Fibroblast of skin of left quadriceps (primary cell): ENCODE measurements at places on chromosomes 11 and 22.

DNA sequence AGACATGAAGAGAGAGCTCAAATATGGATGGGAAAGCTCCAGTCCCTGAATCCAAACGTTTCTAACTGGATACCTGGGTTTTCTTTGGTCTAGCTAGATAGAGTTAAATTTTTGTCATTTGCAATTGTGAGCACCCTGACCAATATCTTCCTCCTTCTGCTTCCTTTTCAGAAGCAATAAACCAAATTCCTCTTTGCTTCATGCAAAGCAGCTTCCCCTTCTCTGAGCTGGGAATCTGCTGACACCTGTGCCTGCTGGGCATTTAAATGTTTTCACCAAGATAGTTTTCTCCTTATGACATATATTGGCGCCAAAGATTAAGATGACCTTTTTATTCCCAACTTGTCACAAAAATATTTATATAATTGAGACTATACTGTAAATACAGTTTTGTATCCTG, 27.9 kb upstream of the PAK1 start:
- DNase-seq, result no peak

DNA sequence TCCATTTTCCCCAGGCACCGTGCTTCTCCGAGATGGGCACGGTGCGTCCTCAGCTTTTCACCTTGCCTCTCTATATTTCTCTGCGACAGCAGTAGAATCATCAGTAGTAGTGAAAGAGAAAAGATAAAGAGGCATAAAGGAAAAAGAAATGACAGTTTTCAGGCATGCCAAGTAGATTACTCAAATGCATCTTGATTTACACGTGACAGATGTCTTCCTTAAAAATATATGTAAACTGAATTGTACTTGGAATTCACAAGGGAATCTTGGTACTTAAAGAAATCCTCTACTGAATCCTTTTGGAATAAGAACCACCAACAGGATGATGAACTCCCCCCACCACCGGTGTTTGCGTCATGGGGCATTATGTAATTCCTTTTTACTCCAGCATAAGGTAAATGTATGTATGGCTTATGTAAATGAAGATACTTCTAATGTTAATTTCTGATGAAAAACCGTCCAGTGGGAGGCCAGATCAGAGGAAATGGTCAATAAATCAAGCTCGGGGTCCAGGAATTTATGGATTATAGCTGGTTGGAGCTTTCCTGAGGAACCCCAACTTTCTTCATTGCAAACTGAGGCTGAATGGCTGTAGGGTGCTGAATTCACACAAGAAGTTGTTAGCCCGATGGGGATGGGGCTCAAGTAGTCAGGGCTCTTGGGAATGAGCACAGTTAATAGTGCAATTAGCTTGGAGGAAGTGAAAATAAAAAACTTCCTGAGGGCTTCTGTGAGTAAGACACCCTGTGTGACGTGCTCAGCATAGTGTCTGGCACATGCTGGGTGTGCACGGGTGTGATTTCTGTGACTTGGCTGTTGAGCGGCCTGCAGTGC, 630.4 kb downstream of the OPCML start:
- no peak for DNase-seq

- no peak for DNase-seq
Measured at GRCh38 chr11:77821349-77821851, 456 bp downstream of the AAMDC start.

GRCh38 chr11:112789481-112789880, 171.7 kb upstream of the NCAM1 start:
- DNase-seq, result no peak

DNA sequence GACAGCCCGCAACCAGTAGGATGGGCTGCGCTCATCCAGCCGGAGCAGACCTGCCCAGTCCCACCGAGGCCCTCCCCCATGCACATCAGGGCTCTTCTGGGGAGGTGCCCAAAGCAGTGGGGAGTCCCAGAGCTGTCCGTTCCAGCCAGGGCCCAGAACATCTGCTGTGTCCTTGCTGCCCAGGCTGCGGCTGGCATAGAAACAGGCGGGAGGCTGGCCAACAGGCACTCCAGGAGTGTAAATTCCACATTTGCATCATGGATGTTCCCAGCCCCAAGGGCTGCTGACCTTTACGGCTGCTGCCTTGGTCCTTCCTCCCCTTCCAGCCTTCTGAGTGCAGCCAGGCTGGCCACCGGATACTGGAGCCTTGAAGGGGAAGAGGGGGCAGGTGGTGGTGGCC, 30.0 kb upstream of the SYT7 start:
- no peak for DNase-seq

GRCh38 chr11:77449060-77449521, 24.8 kb downstream of the PAK1 start:
- no peak for DNase-seq

GRCh38 chr11:79512706-79513469, 72.1 kb upstream of the TENM4 start:
- DNase-seq, result no peak

DNA sequence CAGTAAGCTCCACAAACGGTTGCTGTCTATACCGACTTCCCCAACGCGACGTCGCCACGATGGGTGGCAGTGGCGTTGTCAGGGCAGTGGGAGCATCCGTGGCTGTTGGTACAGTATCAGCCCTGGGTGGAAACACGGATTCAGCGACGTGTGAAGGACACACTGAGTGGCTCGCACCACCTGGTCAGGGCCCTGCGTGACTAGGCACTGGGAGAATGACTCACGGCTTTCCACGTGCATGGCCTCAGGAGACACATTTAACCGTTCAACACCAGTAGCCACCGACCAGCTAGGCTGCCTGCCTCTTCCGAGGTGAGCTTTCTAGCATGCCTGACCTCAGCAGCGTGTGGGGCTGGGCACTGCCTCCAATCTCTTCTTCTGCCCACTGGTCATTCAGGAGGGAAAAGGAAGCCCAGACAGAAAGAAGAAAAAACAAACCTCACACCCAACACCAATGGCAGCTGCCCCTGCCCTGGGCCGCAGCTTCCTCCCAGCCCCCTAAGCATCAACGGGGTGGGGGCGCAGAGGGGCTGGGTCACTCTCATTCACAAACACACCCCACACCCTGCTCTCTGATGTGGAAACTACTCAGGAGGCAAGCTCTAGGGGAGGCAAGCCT, 59.0 kb downstream of the MYH9 start:
- DNase-seq, result peak; percentile 58

- no peak for DNase-seq
Measured at GRCh38 chr11:120179057-120179672, 31.7 kb upstream of the OAF start.

GRCh38 chr11:27603376-27603990, 96.8 kb downstream of the BDNF start:
- DNase-seq, result no peak

- no peak for DNase-seq
Measured at GRCh38 chr11:70818351-70818750, 420.0 kb downstream of the CTTN start.

DNA sequence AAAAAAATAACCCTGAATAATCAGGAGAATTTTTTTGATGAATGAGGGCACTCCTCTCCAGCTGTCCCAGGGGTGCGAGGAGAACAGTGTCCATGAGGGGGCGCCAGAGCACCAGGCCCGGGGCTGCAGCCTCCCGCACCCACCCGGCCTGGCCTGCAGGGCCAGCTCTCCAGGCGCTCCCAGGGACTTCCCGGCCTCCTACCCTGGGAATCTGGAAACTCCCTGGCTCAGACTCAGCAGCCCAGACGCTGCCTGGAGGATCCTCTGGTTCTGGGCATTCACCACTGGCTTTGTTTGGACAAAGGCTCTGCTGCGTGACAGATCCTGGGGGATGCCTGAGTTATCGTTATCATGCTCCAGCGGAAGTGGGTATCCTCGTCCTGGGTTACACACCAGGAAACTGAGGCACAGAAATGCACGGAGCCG, 31.0 kb downstream of the MCM5 start:
- peak; percentile 70 for DNase-seq

- DNase-seq, result no peak
Measured at GRCh38 chr11:65816696-65817095, 17.1 kb upstream of the SNX32 start.

DNA sequence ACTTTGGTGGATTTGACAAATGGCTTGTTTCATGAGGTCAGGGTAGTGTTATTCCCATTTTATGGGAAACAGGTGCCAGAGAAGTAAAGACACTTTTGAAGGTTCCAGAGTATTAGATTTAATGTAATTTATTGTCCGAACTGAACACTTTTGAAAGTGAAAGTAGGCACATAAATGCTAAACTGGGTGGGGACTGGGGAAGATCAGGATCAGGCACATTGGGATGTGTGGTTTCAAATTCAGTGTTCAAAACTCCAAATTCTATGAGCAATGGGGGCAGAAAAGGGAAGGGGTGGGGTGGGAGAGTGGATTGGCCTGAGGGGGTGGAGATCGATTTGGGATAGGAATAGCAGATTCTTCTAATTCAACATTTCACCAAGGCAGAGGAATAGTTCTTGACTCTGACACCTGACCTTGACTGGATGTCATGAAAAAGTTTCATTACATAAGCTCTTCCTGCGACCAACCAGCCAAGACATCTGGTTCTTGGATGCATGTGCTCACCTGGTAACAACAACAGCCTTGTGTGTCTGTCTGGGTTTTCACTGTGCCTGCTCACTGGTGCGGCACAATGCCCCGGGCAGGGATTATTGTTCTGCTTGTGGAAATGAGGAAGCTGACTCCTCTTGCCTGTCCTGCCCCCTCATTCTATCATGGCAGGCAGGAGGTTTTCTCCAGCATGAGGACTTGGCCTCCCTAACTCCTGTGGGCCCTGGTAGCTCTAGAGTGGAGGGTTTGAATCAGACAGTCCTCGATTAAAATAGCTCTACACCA, 10.8 kb downstream of the PPFIBP2 start:
- no peak for DNase-seq

DNA sequence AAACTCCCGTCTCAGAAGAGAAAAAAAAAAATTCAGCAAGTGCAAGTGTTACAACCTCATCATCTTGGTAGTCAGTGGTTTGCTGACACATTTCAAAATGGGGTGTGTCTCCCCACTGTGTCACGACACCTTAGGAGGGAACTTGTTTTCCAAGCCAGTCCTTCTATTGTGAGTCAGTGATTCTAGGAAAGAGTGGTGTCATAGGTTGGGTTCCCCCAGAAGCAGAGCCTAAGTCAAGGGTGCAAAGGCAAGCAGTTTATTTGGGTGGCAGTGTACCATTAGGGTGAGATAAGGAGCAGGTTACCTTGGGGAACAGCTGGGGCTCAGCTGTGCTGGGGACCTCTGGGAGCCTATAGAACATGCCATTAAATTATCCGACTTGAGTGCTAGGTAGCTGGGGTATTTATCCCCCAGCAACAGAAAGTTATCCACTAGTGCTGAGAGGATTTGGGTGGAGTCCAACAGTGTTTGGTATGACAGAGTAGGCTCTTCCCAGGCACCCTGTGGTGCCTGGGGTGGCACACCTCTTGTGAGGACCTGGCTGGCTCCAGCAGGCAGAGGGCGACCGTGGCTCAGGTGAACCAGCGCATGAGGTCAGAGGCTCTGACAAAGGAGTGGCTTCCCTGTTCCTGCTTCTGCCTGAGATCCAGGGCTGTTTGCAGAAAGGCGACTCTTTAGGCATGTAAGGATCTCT, 41.7 kb downstream of the KIAA1671 start:
- no peak for DNase-seq

GRCh38 chr11:112852143-112852866, 108.9 kb upstream of the NCAM1 start:
- DNase-seq, result peak; percentile 4

DNA sequence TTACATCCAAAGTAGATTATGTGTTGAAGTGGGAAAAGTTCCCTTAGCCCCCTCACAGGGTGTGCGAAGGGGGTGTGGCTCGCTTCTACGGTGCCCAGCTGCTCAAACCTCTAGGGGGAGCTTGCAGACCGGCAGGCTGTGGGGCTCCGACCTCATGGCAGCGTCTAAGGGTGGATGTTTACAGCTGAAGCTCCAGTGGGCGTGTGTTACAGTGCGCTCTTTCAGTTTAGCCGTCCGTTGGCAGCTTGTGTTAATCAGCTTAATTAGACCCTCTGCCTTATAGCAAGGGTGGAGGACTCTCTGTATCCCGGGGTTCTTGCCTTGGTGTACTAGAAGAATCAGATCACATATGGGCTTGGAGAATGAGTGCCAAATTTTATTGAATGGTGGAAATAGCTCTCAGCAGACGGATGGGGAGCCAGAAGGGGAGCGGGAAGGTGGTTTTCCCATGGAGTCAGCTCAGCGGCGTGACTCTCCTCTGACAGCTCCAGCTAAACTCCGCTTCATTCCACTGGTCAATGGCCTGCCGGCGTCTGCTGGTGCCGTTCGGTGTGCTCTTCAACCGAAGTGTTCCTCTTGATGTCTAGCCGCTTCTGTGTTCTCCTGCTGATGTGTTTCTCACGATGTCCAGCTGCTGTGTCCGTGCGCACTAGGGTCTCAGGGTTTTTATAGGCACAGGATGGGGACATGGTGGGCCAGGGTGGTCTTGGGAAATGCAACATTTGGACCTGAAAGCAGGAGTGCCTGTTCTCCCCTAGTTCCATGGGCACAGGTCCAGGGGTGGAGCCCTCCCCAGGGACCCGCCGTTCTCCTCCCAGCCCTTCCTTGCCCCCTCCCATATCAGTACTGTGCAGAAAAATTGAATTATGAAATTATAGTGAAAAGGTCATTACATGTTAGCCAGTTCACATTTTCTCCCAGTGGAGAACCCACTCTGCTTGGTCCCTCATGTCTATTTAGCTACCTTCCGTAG, 28.6 kb upstream of the OR10G7 start:
- DNase-seq, result peak; percentile 18

- DNase-seq, result no peak
Measured at GRCh38 chr11:130673698-130674097, 225.3 kb downstream of the ADAMTS15 start.

DNA sequence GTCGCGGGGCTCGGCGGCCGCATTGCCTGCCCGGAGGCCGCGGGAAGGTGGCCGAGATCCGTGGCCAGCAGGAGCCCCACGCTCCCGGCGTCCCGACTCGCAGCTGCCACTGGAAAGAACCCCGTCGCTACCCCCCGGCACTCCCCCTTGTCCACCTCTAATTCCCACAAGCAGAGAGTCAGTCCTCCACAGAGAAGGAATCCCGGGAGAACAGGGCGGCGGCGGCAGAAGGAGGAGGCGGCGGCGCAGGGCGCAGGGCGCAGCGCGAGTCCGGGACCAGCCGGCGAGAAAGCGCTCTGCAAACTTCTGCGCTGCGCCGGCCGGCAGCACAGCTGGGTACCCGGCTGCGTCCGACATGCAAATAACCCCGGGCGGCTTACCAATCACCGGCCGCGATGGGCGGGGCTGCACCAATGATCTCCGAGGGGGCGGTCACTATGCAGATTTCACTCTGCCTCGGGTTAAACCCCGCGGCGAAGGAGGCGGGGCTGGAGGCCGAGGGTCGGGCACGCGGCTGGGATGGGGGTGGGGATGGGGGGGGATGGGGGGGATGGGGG, at the start of gene ABTB2:
ABTB2 (minus strand) TSS at position 310 of the 557 bp plus-strand sequence.
- DNase-seq, result peak; percentile 94
